ENCODE measurements at places on chromosomes 7 and 10. TPM values are rescaled to one million over a fixed set of nuclear protein-coding genes. Genes with fewer than 3 reads are reported as not detected.

DNA sequence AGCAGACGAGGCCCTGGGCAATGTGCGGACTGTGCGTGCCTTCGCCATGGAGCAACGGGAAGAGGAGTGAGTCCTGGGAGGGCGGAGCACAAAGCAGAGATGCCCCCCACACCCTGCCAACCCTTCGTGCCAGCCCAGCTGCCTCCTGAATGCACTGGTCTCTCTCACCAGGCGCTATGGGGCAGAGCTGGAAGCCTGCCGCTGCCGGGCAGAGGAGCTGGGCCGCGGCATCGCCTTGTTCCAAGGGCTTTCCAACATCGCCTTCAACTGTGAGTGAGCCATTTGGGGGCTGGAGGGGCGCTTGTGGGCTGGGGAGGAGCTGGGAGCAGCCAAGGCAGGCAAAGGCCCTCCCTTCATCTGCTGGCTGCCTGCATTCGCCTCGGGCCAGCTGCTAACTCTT is 7.7 kb downstream of the ABCB8 start:
- DNase-seq: no peak

DNA sequence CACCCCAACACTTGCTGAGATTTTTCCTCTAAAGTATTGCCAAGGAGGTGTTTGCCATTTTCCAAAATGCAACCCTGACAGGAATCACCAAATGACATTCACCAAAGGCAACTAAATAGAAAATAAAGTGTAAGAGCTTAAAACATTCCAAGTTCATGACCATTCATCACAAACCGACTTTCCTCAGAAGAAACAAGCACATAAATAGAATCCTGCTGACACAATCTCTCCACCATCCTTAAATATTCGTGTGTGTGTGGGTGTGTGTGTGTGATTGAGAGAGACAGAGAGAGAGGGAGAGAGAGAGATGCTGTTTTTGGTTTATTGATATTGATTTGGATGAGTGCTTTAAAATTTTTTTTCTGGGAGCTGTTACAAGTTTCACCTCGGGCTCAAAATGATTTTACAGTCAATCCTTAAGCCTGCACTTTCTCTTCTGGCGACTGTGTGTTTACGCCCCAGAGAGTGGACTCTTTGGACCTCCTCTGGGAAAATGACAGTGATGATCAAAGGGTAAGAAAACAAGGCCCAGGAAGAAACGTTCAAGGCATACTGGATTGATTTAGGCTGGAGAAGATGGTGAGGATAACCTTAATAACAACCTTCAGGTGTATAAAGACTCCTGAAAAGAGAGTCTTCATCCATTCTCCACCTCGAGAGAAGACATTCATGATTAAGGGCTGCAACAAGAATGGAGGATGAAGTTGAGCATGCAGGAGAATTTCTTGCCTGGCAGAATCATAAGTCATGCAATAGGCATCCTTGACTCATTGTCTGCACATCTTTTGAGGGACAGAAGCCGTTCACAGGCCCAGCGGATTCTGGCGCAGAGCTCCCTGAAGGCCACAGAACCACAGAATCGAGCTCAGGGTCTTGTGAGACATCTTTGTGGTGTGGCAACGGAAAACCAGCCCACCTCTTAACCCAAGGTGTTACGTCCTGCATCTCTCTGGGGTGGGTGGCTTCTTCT is 104.4 kb upstream of the FGFR2 start:
- no peak for DNase-seq

GRCh38 chr10:119469846-119470245 is 72.7 kb downstream of the RGS10 start:
- DNase-seq: no peak

DNA sequence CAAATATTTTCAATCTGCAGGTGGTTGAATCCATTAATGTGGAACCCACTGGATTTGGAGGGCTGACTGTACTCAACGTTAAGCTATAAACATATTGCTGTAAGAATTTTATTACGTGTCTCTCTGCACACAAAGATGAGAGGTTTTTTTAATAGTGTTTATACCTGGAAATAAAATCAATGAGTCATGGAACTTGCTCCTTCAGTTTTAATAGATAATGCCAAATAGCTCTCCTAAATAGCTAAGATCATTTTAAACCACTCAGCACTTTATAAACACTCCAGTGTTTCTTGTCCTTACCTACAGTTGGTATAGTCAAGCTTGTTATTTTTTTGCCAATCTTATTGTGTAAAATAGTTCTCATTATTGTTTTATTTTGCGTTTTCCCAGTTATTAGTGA is 455.6 kb upstream of the FZD8 start:
- DNase-seq: no peak

DNA sequence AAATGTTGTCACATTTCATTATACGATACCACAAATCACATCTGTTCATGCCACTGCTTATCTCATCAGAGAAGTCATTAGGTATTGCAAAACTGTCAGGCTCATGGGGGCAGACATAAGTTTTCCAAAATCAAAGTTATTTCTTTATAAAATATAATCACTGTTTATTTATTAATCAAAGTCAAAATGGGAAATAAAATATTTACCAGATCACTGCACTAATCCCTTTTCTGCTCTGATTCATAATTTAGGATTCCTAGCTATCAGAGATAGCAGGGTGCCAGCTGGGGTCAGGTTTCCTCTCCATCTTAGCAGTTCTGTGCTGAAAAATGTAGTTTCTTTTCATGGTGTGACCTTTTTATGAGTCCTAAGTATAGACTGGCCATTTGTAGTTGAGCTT is 117.7 kb upstream of the LANCL2 start:
- DNase-seq: no peak

ZNF804B gene
- total RNA-seq: not detected

- no peak for DNase-seq
These were observed 23.5 kb upstream of the KDM7A start for GRCh38 chr7:140200061-140200989.

All from naive thymus-derived CD4-positive, alpha-beta T cell (primary cell).